Fibroblast of skin of right quadriceps (primary cell): ENCODE measurements at places on chromosomes 4 and X.

GRCh38 chr4:95551653-95552052, 2.9 kb upstream of the UNC5C start:
- no peak for DNase-seq

GRCh38 chrX:108313669-108314068, 124.6 kb downstream of the COL4A6 start:
- peak; percentile 10 for DNase-seq

DNA sequence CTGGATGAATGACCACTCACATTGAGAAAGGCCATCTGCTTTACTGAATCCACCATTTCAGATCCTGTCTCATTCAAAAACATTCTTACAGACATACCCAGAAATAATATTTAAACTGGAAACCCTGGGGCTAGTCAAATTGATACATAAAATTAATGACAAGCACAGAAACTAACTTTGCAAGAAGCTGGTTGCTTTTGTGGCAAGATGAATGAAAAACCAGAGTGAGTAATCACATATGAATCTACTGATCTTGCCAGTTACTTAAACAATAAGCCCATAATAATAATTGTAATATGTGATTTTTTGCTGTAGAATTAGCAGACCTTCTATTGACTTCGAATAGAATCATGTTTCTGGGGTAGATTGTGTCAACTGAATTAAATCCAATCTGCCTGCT, 235.1 kb downstream of the PPARGC1A start:
- DNase-seq: no peak

- no peak for DNase-seq
Measured at GRCh38 chr4:163895378-163896005, 401.0 kb downstream of the TMA16 start.

DNA sequence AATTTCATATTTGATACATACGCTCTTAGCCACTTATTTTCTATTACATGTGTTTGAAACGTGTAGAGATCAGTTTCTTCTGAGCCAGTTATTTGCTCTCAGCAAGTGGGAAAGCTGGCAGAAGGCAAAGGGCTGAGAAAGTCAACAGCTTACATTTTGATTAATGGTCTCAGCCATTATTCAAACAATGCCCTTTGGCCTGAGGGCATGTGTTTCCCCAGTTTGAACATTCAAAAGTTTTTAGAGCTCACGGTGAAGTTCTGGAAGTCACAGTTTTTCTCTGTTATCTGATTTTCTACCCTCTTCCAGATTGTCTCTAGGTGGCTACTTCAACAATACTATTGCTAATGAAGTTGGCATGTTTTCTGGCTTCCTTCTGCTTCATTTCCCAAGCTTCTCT, 591.8 kb upstream of the CPEB2 start:
- DNase-seq: no peak

GRCh38 chr4:25103418-25103817, 56.8 kb downstream of the SEPSECS start:
- no peak for DNase-seq

- DNase-seq: no peak
Measured at GRCh38 chr4:109953556-109953955, 40.9 kb downstream of the EGF start.

DNA sequence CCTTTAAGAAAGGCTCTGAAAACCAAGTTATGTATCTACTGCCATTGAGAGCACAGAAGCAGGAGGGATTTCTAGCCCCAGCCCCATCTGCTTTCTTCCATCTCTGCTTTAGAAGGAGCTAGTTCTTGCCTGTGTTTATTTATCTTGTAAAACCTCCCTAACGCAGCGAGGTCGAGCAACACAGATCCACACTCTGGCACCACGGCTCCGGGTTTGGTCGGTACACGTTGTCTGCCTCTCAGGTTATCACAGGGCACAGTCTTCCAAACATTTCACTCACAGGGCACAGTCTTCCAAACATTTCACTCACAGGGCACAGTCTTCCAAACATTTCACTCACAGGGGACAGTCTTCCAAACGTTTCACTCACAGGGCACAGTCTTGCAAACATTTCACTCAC, 69.7 kb upstream of the TLR3 start:
- DNase-seq: no peak

- no peak for DNase-seq
Measured at GRCh38 chr4:26589705-26590104, 5.8 kb downstream of the TBC1D19 start.

DNA sequence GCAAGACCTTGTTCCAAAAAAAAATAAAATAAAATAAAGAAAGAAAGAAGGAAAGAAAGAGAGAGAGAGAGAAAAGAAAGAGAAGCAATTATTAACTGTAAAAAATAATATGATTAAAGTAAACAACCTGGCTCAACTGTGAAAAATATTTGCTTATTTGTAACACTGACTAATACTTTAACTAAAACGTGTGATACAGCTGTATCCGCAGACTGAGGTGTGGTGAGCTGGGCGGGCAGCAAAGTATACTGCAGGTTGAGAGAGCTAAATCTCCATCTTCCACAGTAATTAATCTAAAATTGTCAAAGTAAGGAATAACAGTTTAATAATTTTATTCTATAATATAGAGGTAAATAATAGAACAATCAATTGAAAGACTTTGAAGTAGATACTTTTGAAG, 145.5 kb upstream of the FAM241A start:
- DNase-seq: no peak

DNA sequence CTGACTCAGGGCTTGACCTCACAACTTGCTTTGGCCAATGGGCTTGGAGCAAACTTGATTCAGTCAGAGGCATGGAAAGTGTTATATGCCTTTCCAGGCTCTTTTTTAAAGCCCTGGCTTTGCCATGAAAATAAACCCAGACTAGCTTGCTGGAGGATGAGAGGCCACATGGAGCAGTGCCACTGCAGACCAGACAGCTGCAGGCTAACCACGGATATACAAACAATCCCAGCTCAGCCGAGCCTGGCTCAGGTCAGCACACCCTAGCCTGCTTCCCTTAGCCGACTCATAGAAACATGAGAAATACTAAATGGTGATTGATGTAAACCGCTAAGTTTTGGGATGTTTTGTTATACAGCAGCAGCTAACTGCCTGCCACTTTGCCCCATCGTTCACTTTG, 345.1 kb downstream of the ARHGAP10 start:
- peak; percentile 10 for DNase-seq

- DNase-seq: no peak
Measured at GRCh38 chrX:104430742-104431119, 135.3 kb upstream of the IL1RAPL2 start.

- DNase-seq: peak; percentile 3
Measured at GRCh38 chrX:22481436-22481835, 208.7 kb downstream of the CBLL2 start.

GRCh38 chr4:94634271-94634670, 123.5 kb upstream of the BMPR1B start:
- peak; percentile 88 for DNase-seq

- no peak for DNase-seq
Measured at GRCh38 chrX:19540076-19540475, 24.8 kb upstream of the MAP3K15 start.

DNA sequence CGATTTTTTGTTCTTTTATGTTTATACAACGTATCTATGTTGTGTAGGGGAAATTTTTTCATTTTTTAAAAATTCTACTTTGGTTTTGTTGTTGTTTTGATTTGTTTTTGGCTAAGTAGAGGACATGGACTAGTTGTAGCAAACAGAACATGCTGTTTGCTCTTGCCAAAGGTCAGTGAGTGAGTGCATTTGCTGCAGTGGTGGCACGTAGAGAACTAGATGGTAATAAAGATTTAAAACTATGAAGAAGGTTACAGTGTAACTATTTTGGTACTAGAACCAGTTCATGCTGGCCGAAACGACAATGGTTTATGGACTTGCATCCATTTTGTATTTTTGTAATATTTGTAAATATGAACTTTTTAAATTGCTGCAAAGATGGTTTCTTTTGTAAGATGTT, 1.9 kb upstream of the SCML1 start:
- no peak for DNase-seq

GRCh38 chr4:137226900-137227299, 305.4 kb downstream of the PCDH18 start:
- peak; percentile 30 for DNase-seq

GRCh38 chrX:120291211-120291610, 20.1 kb downstream of the TMEM255A start:
- no peak for DNase-seq

DNA sequence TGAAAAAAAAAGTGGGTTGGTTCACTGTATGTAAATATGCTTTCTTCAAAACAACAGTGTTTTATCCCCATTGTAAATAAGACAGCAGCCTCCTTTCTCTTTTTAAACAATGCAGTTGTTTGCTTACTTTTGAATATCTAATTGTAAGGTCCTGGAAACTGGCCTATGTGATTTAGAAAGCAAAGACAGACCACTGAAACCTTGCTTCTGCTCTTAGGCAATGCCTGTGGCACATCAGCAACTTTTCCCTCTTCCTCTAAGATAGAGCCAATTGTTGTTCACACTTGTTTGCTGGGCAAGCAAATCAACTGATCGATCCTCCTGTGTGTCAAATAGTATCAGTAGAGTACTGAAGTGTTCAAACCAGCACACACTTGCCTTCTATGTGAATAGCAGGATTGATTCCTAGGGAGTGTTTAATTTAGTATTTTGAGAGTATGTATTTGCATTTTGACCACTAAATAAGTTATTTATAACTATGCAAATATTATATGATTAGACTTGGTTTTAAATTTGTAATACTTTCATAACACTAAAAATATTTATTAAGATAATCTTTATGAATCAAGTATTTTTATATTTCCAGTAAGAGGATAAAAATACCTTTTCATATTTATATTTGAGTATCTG, 55.4 kb upstream of the GRPR start:
- DNase-seq: no peak

DNA sequence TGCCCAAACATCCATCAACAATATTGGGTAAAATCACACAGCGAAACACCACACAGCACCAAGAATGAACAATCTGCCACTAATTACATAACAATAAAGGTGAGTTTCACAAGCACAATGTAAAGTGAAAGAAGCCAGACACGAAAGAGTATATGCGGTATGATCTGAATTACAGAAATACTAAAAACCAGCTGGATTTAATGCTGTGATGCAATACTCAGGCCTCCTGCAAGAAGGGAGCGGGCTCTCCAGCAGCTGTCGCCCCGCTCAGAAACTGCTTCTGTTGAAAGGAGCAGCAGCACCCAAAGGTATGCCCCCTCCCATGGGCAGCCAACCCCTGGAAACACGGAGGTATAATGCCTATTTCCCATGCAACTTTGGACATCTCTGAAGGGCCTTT, 77.0 kb downstream of the PAPSS1 start:
- DNase-seq: peak; percentile 21

DNA sequence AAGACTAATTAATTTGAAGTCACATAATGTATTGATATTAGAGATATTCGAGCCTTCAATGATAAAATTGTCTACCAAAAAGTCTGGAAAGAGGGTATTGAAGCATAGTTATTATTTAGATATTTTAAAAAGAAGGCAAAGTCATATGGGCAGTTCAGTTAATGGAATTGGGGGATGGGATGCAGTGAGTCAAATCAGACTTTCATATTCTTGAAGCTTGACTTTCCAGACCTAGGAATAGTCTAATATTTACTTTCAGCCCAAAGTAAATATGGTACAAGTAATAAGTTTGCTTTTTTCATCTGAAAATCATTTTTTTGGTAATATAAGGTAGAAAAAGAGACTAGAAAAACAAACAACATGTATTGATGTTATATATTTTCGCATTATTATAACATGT, 2017.8 kb downstream of the C4orf33 start:
- no peak for DNase-seq
